ENCODE measurements at places on chromosomes 5 and 9.

DNA sequence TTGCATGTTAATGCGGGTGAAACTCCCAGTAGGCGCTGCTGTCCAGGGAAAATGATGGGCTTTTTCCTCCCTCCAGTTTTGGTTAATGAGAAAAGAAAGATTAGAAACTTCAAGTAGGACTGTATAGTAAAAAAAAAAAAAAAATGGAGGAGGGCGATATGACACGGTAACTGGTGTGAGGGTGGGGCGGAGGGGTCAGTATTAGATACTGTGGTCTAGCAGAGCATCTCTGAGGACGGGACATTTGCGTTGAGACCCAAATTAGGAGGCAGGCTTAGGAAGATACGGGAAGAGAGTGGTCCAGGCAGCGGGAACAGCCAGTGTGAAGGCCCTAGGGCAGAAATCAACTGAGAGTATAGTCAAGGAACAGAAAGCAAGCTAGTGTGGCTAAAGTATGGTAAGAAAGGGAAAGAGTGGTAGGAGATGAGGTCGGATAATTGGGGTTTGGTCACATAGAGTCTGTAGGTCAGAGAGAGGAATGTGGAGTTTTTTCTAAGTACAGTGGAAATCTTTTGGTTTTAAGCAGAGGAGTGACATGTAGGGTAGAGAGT is 707 bp downstream of the RMND5B start:
- no peaks in the 10 kb centered on the region for H3K27me3 ChIP-seq
- no peaks in the 10 kb centered on the region for H3K36me3 ChIP-seq
- peak overlapping the region; percentile 85 for H3K27ac ChIP-seq
- no peak for DNase-seq

DNA sequence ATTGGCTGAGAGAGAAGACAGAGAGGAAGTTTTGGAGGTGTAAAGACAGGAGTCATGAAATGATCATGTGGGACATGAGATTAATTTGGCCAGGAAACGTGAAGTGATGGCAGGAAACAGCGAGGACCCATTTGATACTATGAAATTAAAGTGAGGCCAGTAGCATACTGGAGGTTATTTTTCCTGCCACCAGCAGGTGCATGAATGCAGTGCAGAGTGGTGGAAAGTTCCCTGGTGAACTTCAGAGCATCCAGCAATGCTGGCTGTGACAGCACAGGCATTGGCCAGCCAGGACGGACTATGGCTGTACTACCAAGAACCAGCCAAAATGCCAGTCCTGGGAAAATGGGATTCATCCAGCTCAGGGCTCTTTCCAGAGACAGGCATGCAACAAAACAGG is 152.2 kb downstream of the SYK start:
- DNase-seq, result no peak
- no peaks in the 10 kb centered on the region for H3K27me3 ChIP-seq
- no peak overlapping the region for H3K27ac ChIP-seq
- H3K4me1 ChIP-seq, result no peaks in the 10 kb centered on the region
- no peaks in the 10 kb centered on the region for H3K36me3 ChIP-seq

- H3K27me3 ChIP-seq, result no peaks in the 10 kb centered on the region
- no peaks in the 10 kb centered on the region for H3K4me1 ChIP-seq
- no peak overlapping the region for H3K4me3 ChIP-seq
- DNase-seq, result no peak
These were observed 526.3 kb downstream of the AGTPBP1 start for GRCh38 chr9:85215416-85215815.

GRCh38 chr5:112419986-112420864 is 1.1 kb upstream of the EPB41L4A start:
- H3K27ac ChIP-seq, result peak overlapping the region; percentile 42
- H3K4me1 ChIP-seq, result no peaks in the 10 kb centered on the region
- DNase-seq, result peak; percentile 78
- H3K4me3 ChIP-seq, result peak overlapping the region; percentile 73
- H3K27me3 ChIP-seq, result peaks cover 4% of the 10 kb centered on the region

- H3K4me3 ChIP-seq, result no peak overlapping the region
- H3K27me3 ChIP-seq, result no peaks in the 10 kb centered on the region
- no peaks in the 10 kb centered on the region for H3K36me3 ChIP-seq
- no peak for DNase-seq
These were observed 8.0 kb downstream of the BRD3 start for GRCh38 chr9:134059661-134060395.
